ENCODE measurements at places on chromosomes 16 and 17. TPM values are rescaled to one million over a fixed set of nuclear protein-coding genes. Genes with fewer than 3 reads are reported as not detected.

The TNFRSF12A gene
- total RNA-seq, result 9.9 TPM

The KRT39 gene
- total RNA-seq, result 0.69 TPM

- no peaks in the 10 kb centered on the region for H3K4me1 ChIP-seq
- DNase-seq, result no peak
- H3K27me3 ChIP-seq, result no peaks in the 10 kb centered on the region
- no peak overlapping the region for H3K27ac ChIP-seq
- no peaks in the 10 kb centered on the region for H3K36me3 ChIP-seq
These were observed 61.1 kb upstream of the KCNJ16 start for GRCh38 chr17:70013911-70014310.

- peaks cover 1% of the 10 kb centered on the region for H3K4me1 ChIP-seq
- no peak overlapping the region for H3K27ac ChIP-seq
- H3K36me3 ChIP-seq, result no peaks in the 10 kb centered on the region
- H3K4me3 ChIP-seq, result no peak overlapping the region
- H3K27me3 ChIP-seq, result no peaks in the 10 kb centered on the region
These were observed 162.0 kb downstream of the SDK2 start for GRCh38 chr17:73482251-73482716.

GRCh38 chr16:86499889-86500707 lies 10.2 kb upstream of the FOXF1 start:
- no peak for DNase-seq
- no peaks in the 10 kb centered on the region for H3K36me3 ChIP-seq
- H3K27ac ChIP-seq, result no peak overlapping the region
- no peak overlapping the region for H3K4me3 ChIP-seq

DNA sequence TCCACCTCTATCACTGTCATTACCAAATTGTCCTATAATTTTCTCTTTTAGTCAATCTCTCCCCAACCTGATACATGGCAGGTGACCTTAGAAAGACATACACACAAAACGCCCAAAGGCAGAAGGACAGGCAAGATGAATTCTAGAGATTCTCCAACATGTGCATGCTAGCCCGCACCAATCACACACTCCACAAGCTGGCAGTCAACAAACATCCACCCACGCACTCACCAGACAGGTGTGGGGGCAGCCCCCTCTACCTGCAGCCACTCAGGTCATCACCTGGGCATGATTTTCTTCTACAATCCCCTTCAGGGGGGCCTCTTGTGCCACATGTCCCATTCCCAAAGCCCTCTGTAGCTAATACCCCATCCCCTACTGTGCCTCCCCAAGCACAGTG lies 9.5 kb downstream of the MPP2 start:
- no peaks in the 10 kb centered on the region for H3K36me3 ChIP-seq
- no peaks in the 10 kb centered on the region for H3K27me3 ChIP-seq
- H3K4me3 ChIP-seq, result no peak overlapping the region
- H3K27ac ChIP-seq, result no peak overlapping the region
- no peak for DNase-seq

All from ovary (tissue), 10 donors.